ENCODE measurements at places on chromosomes 7 and 10.
A peak's percentile ranks its signal among the peaks of the same experiment; 100 is the strongest.

GRCh38 chr10:57341294-57341693, 926.4 kb downstream of the IPMK start:
- no peak for DNase-seq

- no peak for DNase-seq
Observed at GRCh38 chr10:387909-388660, 252.8 kb downstream of the ZMYND11 start.

DNA sequence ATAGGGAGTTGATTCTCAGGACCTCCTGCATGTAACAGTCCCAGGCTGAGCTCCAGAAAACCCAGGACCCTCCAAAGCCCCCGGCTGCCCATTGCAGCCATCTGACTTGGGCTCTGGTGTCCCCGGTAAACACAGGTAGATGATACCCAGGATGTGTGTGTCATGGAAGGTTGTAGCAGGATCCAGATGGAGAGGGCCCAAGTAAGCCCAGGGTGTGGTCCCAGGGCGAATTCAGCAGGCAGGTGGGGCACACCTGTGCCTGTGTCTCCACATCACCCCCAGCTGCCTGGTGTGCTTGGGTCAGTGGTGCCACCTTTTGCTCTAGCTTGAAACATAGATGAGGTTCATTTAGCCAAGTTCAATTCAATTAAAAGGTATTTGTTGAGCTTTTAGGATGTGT, 524.1 kb downstream of the GLRX3 start:
- DNase-seq: no peak

- DNase-seq: peak; percentile 89
Observed at GRCh38 chr7:73560109-73560835, 2.8 kb upstream of the BCL7B start.

- DNase-seq: no peak
Observed at GRCh38 chr10:36087006-36088005, 445.2 kb upstream of the FZD8 start.

- no peak for DNase-seq
Observed at GRCh38 chr10:504121-504611, 185.3 kb downstream of the DIP2C start.

DNA sequence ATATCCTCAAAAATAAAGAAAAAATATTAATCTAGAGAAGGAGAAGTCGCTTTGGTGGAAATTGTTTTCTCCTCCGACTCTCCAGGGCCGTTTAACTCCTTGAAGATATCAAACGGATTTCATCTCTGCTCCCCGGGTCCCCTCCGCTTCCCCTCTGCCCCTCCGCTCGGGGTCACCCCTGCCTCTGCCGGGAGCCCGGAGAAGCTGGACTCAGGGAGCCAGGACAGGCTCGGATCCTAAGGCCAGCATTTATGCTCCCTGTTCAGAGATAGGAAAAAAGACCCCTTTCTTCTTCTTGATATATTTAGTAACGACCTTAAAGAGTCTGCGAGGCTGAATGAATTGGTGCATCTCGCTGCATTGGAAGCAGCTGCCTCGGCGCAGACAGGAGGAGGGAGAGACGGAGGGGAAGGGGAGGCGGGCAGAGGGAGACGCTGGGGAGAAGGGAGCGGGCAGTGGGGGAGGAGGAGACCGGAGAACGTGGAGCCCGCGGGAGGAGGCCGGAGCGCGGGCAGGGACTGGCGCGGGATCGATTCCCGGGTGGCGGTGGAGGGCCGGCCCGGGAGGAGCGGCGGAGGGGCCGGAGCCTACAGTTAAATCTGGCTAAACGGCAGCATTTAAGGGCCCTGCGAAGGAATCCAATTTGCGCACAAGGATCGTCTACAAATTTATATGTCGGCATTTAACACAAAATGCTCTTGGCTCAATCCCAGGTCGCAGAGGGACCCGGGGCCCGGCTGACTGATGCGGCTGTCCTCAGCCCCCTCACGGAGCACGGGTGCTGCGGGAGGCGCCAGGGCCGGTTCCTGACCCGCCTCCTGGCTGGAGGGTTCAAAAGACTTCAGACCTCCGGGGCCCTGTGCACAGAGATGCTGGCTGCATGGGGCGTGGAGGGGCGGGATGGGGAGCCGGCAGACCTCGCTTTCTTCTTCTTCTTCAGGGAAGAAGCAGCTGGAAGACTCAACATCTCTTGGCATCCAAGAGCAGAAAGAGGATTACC, 55.6 kb downstream of the CRTAC1 start:
- DNase-seq: no peak

DNA sequence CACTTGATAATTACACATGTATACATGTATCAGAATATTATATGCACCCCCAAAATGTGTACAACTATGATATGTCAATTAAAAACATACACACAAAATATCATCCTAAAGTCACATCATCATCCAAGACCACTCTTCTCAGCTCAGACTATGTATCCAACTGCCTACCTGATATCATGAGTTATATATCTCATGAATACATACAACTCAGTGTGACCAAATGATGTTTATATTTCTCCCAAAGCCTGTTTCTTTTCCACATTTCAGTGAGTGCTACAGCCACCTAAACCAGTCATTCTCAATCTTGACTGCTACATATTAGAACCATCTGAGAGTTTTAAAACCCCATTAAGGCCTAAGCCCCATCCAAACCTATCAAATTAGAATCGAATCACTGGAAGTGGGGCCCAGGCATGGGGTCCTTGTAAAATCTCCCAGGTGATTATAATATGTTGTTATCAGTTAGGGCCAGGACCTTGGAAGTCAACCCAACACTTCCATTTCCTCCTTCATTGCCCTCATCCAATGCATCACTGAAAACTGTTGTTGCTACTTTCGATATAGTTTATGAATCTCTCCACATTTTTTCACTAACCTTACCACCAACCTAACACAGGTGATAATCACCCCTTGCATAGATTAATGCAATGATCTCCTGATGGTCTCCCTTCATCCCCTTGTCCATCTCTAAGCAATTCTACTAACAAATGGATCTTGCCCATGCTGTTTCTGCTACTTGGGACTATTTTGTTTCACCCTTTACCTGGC, 53.8 kb upstream of the ITGB8 start:
- no peak for DNase-seq

GRCh38 chr7:139990571-139991268, 72.0 kb downstream of the PARP12 start:
- DNase-seq: no peak

- no peak for DNase-seq
Observed at GRCh38 chr10:65294329-65294728, 1631.5 kb upstream of the LRRTM3 start.

GRCh38 chr7:46759711-46760480, 822.0 kb downstream of the TNS3 start:
- peak; percentile 60 for DNase-seq
